ENCODE measurements at places on chromosomes 1 and 21. TPM values are rescaled to one million over a fixed set of nuclear protein-coding genes. Genes with fewer than 3 reads are reported as not detected.

- no peak for DNase-seq
- H3K4me1 ChIP-seq: peaks cover 17% of the 10 kb centered on the region
- no peaks in the 10 kb centered on the region for H3K36me3 ChIP-seq
- no peak overlapping the region for H3K27ac ChIP-seq
Observed at GRCh38 chr1:50416150-50416527, 7.1 kb downstream of the DMRTA2 start.

Gene OVAAL
- not detected for total RNA-seq

- peaks cover 20% of the 10 kb centered on the region for H3K27me3 ChIP-seq
- H3K4me3 ChIP-seq: peak overlapping the region; percentile 78
- H3K4me1 ChIP-seq: peaks cover 9% of the 10 kb centered on the region
Observed at GRCh38 chr1:1058921-1059493, 15.1 kb downstream of the RNF223 start.

GRCh38 chr1:96660503-96660902, 61.1 kb upstream of the PTBP2 start:
- H3K4me1 ChIP-seq: no peaks in the 10 kb centered on the region
- H3K4me3 ChIP-seq: no peak overlapping the region
- no peaks in the 10 kb centered on the region for H3K27me3 ChIP-seq
- H3K27ac ChIP-seq: no peak overlapping the region
- no peak for DNase-seq

- peak overlapping the region; percentile 19 for H3K27ac ChIP-seq
- H3K36me3 ChIP-seq: peaks cover under 1% of the 10 kb centered on the region
- H3K4me3 ChIP-seq: peak overlapping the region; percentile 87
- H3K27me3 ChIP-seq: no peaks in the 10 kb centered on the region
Observed at GRCh38 chr1:31064111-31064717, 1.3 kb downstream of the PUM1 start.

Gene GREM2
- total RNA-seq: 1.6 TPM

- no peaks in the 10 kb centered on the region for H3K36me3 ChIP-seq
- H3K4me3 ChIP-seq: no peak overlapping the region
- H3K27me3 ChIP-seq: no peaks in the 10 kb centered on the region
- DNase-seq: no peak
Observed at GRCh38 chr1:207698822-207699483, 52.9 kb upstream of the CD46 start.

GRCh38 chr1:20725189-20726117, 7.0 kb downstream of the SH2D5 start:
- H3K4me1 ChIP-seq: no peaks in the 10 kb centered on the region
- no peak overlapping the region for H3K27ac ChIP-seq
- no peaks in the 10 kb centered on the region for H3K36me3 ChIP-seq
- peaks cover 1% of the 10 kb centered on the region for H3K27me3 ChIP-seq

- no peaks in the 10 kb centered on the region for H3K36me3 ChIP-seq
- DNase-seq: no peak
- H3K27me3 ChIP-seq: no peaks in the 10 kb centered on the region
- H3K4me3 ChIP-seq: no peak overlapping the region
Observed at GRCh38 chr21:42453224-42453985, 42.6 kb downstream of the RSPH1 start.

Gene PIK3R3
- 9.5 TPM for total RNA-seq

Gene TMEM125
- not detected for total RNA-seq

- H3K36me3 ChIP-seq: no peaks in the 10 kb centered on the region
- no peak overlapping the region for H3K4me3 ChIP-seq
- no peak for DNase-seq
Observed at GRCh38 chr1:76059451-76059850, 15.1 kb upstream of the ST6GALNAC3 start.

- H3K27ac ChIP-seq: no peak overlapping the region
- DNase-seq: no peak
- H3K4me3 ChIP-seq: no peak overlapping the region
- H3K4me1 ChIP-seq: no peaks in the 10 kb centered on the region
Observed at GRCh38 chr1:17109892-17110554, 9.2 kb downstream of the PADI2 start.

Gene RAD54L
- total RNA-seq: 4.1 TPM

Gene MROH9
- not detected for total RNA-seq

GRCh38 chr21:38709876-38710275, 95.9 kb upstream of the ETS2 start:
- H3K36me3 ChIP-seq: no peaks in the 10 kb centered on the region
- no peaks in the 10 kb centered on the region for H3K27me3 ChIP-seq
- no peak for DNase-seq
- H3K4me1 ChIP-seq: peaks cover 3% of the 10 kb centered on the region
- H3K27ac ChIP-seq: no peak overlapping the region
- H3K4me3 ChIP-seq: no peak overlapping the region

DNA sequence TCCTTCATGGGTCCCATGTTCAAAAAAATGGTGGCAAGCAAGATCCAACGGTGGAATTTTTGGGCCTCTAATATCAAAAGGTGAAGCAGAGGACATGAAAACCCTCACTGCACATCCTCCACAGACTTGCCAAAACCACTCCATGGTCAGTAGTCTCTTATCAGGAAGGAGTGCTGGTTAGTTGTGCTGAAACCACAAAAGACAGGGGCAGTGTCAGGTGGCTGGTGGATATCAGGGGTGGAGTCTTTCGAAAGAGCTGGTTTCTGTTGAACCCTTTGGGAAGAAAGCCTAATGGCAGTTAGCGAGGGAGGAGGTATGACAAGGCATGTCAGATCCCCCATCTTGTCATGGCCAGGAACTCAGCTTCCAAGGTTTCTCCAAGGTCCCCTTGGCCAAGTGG, 395.9 kb upstream of the CAMK1G start:
- H3K36me3 ChIP-seq: no peaks in the 10 kb centered on the region
- no peaks in the 10 kb centered on the region for H3K4me1 ChIP-seq
- H3K27me3 ChIP-seq: no peaks in the 10 kb centered on the region
- no peak overlapping the region for H3K4me3 ChIP-seq

Gene LPAR3
- total RNA-seq: 2.7 TPM

Gene OMA1
- total RNA-seq: 20.4 TPM

DNA sequence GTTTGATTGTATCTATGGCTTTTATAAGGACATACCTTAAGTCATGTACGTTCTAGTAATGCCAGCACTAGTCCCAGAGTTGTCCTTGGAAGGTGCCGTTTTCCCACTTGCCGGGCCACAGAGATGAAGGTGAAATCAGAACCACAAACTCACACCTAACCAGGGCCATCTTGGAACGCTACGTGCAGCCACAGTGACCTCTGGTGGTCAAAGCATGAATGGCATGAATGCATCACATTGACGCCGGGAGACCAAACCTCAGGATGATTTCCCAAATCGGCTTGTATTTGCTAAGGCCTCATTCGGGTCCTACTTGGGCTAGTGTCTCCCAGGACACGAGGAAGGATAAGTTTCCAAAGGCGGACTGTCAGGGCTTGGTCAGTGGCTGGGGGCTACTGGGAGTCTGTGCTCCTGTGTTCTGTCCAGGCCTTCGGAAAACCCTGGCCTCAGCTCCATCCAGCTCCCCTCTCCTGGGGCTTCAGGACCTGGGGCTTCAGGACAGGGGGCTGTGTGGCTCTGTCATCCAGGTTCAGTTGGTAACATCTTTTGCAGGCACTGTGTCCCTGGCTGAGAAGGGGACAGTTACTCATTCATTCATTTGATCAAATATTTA, 260.5 kb downstream of the PRDM2 start:
- H3K36me3 ChIP-seq: no peaks in the 10 kb centered on the region
- no peaks in the 10 kb centered on the region for H3K27me3 ChIP-seq
- no peak overlapping the region for H3K4me3 ChIP-seq
- no peaks in the 10 kb centered on the region for H3K4me1 ChIP-seq
- no peak overlapping the region for H3K27ac ChIP-seq

Gene TNFSF4
- 5.4 TPM for total RNA-seq

Gene SPRR2G
- not detected for total RNA-seq

DNA sequence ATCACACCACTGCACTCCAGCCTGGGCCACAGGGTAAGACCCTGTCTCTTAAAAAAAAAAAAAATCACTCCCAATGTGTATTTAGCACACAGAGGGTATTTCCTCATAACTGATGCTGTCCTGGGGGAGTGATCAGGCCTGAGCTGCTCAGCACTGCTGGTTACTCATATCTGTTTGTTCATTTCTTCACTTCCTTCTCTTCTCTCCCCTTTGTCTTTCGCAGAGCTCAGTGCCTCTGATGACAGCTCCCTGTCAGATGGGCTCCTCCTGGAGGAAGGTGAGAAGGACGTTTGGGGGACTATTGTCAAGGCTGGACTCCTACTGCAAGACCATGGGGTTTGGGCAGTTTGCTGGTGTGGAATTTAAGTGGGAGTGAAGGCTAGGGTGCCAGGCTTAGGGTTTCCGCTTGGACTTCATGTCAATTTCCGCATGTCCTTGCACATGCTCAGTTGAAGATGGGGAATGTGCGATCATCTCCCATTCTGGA, 13.0 kb downstream of the INAVA start:
- DNase-seq: no peak
- no peaks in the 10 kb centered on the region for H3K27me3 ChIP-seq
- H3K36me3 ChIP-seq: no peaks in the 10 kb centered on the region
- H3K27ac ChIP-seq: no peak overlapping the region
- no peaks in the 10 kb centered on the region for H3K4me1 ChIP-seq

DNA sequence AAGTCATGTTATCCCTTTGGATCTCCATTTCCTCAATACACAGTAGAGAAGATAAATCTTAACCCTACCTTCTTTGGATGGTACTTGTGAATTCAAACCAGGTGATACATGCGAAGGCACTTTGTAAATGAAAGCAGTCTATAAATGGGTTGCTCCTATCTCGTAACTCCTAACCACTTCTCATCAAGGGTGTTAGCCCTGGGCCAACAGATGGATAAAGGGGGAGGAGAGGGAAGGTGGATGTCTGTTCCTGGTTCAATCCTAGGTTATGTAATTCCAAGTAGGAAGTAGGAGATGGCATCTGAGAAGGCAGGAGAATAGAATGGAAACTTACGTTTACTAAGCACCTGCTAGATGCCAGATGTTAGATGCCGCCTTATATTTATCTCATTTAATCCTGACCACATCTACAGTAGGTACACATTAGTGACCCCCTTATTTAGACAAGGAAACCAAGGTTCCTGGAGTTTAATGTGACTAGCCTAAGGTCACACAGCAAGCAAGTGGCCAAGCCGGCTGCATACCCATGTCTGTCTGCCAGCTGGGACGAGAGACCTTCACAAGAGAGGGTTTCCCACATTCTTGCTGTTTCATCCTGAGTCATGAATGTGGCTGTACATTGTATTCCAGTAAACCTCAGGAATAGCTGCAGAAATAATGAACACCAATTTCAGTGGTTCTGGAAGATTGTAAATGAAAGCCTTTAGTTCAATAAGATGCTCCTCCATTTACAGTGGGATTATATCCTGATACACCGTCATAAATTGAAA, 47.7 kb downstream of the ELAVL4 start:
- H3K36me3 ChIP-seq: no peaks in the 10 kb centered on the region
- H3K4me1 ChIP-seq: no peaks in the 10 kb centered on the region
- DNase-seq: no peak
- H3K27me3 ChIP-seq: no peaks in the 10 kb centered on the region
- no peak overlapping the region for H3K27ac ChIP-seq

- H3K36me3 ChIP-seq: no peaks in the 10 kb centered on the region
- no peak for DNase-seq
- no peaks in the 10 kb centered on the region for H3K27me3 ChIP-seq
- no peak overlapping the region for H3K27ac ChIP-seq
- no peaks in the 10 kb centered on the region for H3K4me1 ChIP-seq
Observed at GRCh38 chr1:114270718-114271117, 117.0 kb upstream of the SYT6 start.

DNA sequence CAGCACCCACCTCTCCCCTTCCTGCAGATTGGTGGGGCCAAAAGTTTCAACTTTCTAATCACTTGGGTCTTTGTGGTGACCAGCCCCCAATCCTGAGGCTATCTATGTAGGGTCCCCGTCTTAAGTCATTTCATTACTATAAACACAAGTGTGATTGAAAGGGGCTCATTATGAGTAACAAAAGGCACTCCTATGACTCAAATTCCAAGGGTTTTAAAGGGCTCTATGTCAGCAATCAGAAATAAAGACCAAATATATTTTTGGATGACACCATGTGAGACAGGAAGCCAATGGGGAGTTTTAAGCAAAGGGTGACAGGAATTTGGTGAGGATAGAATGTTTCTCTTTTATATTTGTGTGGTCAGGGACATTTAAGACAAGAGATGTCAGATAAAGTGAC, 6.2 kb downstream of the ERO1B start:
- no peak overlapping the region for H3K27ac ChIP-seq
- no peak overlapping the region for H3K4me3 ChIP-seq
- peaks cover 6% of the 10 kb centered on the region for H3K4me1 ChIP-seq
- H3K36me3 ChIP-seq: no peaks in the 10 kb centered on the region

DNA sequence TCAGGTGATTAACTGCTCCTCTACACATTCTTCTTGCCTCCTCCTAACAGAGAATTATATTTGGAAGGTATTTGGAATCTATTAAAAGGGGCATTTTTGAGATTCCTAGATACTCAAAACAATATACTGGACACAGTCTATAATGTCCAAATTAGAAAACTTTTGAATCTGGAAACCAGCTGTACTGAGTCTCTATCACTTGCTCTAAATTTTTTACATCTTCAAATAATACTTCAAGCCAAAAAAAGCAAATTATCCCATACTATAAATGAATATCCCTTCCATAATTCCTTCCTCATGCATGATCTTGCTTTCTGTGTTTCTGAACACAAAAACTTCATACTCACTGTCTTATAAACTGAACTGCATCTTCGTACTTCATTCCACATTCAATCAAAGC, 28.5 kb downstream of the PTP4A2 start:
- H3K27ac ChIP-seq: no peak overlapping the region
- no peak for DNase-seq
- no peaks in the 10 kb centered on the region for H3K27me3 ChIP-seq
